ENCODE measurements at places on chromosomes 4 and X.

- DNase-seq, result no peak
Observed at GRCh38 chr4:71855944-71856343, 72.1 kb upstream of the GC start.

DNA sequence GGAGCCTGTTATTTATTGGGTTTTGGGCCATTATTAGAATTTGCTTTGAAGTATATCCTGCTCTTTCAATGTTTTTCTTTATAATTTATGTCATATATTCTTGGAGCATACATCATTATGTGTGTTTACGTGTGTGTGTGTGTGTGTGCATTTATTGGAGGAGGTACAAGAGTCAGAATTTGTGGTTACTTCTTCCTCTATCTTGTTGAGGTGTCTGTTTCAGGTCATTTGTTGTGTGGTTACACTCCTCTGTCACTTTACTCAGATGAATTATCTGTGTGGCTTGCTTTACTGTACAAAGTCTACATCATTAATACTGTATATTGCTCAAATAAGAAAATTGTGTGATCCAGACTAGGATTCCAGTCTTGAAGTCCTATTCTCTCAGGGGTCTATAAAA, 1957.4 kb upstream of the TENM3 start:
- no peak for DNase-seq

DNA sequence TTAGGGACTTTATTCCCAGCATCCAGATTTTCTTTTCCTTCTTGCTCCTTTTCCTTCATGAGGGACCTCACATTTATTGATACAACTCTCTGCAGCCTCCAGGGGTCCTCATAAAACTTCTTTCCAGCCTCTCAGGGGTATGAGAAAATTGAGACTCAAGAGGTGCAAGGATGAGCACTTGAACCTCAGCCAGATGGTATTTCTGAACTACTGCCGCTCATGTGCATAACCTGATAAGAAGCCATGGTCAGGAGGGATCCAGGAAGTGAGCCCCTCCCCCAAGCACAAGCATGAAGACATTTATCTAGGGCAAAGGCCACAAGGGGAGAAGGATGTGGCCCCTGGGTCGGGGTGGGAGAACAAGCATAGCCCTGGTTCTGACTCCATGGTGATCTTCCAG, 73.3 kb downstream of the TSPAN7 start:
- no peak for DNase-seq

DNA sequence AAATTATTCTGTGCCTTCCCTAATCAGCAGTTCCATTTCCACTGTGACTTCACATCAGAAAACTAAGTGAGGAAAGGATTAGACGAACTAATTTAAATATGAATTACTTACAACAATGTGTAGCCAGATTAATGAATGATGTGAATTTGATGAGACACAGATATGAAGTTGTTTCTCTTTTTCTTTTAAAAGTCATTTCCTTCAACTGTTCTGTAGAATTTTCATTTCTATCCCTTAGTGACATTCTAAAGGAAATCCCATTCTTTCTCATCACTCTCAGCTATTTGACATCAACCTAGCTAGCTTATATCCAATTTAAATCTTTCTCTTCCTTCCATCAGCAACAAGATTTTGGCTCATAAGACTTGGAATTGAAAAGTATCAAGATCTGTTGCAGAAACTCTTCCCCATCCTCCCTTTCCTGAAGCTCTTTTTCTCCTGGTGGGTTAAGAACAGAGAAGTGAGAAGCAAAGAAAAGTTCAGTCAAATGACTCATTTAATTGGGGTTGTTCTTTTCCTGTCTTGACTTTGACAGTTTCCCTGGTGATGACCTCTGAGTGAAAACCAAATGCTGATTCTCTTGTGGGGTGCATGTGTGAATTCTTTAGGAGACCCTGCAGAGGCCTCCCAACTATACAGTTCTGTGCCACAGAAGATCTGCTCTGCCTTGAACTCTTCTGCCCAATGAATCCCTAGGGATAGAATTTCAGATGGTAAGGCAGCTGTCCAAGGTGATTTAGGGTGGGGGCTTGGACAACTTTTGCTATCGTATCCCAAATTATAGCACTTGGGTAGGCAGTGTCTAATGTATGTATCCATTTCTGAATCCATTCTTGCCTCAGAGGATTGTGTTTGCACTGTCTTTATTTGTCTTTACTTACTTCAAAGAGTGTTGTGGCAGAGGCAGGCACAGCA, 232.5 kb upstream of the GPRIN3 start:
- no peak for DNase-seq

DNA sequence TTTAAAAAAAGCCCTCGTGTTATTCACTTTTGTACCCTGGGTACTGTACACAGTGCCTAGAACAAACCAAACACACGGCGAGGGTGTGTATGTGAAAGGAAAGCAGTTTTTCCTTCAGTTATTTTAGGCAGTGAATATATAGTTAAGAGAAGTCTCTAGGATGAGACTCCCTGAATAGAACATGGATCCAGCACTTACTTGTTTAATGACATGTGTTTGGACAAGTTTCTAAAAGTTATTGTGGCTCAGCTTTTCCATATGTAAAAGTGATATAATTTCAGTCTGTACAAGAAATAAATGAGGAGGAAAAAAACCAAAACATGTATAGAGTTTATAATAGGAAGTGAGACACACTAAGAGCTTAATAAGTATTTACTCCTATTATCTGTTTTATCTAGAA, 273.2 kb downstream of the ADGRL3 start:
- no peak for DNase-seq

DNA sequence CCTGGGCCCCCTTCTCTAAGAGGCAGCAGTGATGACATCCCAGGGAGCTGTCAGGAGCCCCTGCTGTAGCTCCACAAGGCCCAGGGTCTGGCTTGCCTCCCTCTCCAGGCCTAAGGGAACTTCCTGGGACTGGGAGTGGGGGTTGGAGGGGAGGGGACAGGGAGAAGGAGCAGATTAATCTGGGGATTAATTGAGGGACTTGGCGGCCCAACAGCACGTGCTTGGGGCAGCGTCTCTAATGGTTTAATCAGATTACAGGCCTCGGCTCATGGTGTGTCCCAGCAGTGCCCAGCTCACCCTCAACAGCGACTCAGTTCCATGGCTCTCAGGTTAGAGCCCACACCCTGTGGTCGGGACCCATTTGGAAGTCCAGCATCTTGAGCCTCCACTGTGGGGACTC, 47.9 kb downstream of the EFNB1 start:
- DNase-seq, result no peak

- DNase-seq, result no peak
Observed at GRCh38 chrX:126272795-126273497, 106.9 kb upstream of the DCAF12L2 start.

GRCh38 chr4:185838514-185839193, 26.7 kb upstream of the SORBS2 start:
- DNase-seq, result no peak

DNA sequence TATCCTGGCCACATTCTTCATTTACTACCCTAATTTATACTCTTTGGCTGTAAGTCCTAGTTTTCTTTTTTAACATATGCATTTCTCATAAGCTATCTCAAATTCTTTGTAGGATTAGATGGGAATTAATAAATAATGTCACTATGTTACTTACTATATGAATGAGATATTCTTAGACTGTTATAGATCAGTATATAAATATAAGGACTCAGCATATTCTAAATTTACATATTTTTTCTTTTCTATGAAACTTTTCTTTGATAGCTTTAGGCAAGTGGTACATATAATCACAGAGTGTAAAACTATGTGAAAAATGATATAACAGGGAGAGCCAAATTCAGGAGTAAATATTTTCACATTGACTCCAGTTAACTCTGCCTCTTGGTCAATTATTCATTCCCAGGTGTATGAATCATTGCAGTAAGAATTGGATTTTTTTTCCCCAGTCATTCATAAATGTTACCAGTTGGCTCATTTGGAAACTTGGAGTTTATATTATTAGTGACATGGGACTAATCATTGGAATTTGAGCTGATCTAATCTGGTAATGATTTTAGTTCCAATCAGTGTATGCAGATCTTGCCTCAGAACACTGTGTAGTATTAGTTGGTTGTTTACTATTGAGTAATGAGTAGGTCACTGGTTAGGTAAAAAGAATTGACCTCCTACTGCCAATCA, 25.3 kb downstream of the FHIP1A start:
- no peak for DNase-seq

- no peak for DNase-seq
Observed at GRCh38 chr4:75207902-75208301, 275.0 kb downstream of the PARM1 start.

GRCh38 chr4:6855692-6856297, 53.8 kb upstream of the TBC1D14 start:
- DNase-seq, result no peak

GRCh38 chrX:40418146-40418812, 162.5 kb upstream of the ATP6AP2 start:
- no peak for DNase-seq

DNA sequence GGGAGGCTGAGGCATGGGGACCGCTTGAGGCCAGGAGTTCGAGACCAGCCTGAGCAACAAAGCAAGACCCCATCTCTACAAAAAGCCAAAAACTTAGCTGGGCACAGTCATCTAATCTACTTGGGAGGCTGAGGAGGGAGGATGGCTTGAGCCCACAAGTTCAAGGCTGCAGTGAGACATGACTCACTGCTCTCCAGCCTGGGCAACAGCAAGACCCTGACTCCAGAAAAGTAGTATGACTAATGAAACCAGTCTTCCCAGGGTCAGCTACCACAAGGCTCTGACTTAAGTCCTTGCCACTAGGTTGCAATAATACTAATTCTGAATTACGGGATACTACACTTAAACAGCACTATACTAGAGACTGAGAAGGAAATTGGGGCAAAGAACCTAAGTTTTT, 33.1 kb downstream of the ERVMER34-1 start:
- DNase-seq, result no peak

DNA sequence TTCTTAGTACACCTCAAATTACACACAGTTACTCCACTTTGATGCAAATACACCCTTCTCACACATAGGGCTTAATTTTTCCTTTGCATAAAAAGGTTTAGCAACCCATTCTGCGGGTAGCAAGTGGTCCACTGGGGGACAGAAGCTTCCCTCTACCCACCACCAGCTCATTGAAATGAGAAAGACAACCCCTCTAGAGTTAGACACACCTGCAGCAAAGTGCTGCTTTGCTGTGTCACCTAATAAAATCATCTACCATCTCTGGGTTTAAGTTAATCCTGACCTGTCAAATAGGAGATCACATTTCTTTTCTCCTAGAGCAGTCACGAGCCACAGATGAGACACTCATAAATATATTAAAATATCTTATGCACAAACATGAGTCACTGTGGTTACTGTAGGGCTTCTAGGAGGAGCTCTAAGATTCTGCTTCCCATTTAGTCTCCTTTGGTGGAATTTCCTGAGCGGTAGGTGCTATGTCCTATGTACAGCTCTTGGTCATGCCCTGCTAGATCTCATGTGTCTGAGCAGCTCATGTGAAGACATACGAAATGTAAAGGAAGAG, 11.9 kb downstream of the BMX start:
- no peak for DNase-seq

- no peak for DNase-seq
Observed at GRCh38 chrX:147803948-147804347, 107.8 kb upstream of the FMR1 start.

DNA sequence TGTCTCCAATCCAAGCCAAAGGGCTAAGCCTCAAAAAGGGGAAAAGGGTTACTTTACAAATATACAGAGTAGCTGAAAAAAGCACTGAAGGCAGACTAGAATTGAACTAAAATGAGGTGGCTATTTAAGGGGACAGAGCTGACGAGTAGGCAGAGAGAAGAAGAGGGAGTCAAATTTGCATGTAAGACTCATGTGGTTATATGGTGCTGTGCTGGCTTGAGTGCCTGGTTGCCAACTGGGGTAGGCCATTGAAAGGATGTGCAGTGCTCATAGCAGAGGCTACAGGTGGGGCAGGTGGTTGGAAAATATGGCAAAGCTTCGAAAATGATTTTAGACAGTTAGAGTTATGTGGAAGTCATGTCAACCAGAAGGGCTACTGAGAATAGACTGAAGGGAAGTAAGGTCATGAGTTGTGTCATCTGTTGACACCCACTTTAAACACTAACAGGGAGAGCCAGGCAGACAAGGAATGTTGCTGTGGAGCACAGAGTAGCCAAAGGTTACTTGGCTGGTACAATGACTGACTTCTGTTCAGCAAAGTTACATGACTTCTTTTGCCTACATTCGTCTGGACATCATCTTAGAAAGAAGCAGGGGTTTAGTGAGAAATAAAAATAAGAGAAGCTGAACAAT, 1210.4 kb downstream of the ADGRL3 start:
- no peak for DNase-seq

DNA sequence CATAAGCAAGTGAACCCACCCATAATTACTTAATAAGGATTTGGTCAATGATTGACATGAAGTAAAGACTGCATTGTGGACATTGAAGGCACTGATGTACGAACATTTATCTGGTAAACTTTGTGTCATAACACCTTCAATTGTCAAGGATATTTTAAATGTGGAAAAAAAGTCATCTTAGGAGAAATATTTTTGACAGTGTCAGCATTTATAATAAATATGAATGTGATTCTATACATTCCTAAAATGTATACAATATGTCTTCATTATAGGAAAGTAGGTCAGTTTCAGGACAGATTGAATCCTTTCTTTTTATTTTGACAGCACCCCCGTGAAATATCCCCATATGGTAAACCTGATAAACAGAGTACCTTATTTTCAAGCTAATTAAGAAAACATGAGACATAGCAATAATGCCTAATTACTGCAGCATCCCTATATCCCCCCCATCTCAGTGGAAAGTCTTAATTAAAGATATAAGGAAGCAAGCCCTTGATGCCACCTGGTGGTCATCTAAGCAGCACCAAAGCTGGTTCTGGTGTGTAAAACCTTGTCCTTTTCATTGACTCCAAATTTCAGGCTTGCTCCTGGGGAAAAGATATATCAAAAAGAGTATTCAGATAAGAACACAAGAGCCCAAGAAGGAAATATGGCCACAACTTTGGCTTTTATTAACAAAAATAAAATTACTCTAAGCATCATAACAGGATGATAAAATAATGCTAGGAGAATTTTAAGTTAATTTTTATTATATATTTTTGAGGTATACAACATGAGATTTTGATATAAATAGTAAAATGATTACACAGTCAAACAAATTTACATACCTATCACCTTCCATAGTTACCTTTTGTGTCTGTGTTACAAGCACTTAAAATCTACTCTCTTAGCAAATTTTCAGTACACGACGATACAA, 379.7 kb downstream of the TLL1 start:
- DNase-seq, result no peak

Data from right kidney (tissue), 9 donors.